ENCODE measurements at places on chromosomes 5 and 9.

DNA sequence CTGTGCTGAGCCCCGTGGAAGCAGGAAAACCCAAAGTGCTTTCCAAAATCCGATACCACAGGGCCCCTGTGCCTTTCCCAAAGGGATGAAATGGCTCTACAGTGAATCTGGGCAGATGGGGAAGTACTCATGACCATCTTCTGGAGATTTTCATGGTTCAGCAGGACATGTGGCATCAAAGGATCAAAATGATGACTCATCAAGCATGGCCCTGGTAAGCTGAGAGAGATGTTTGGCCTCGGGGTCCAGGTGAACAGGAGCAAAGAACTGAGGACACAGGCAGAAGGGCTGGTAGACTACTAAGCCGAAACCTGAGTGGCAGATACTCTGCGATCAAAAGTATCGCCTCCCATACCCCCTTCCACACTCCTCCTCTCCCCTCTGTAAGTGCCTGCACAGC, 160.0 kb upstream of the EFNA5 start:
- no peak for DNase-seq

- no peak for DNase-seq
Observed at GRCh38 chr5:80090884-80091166, 55.7 kb downstream of the THBS4 start.

DNA sequence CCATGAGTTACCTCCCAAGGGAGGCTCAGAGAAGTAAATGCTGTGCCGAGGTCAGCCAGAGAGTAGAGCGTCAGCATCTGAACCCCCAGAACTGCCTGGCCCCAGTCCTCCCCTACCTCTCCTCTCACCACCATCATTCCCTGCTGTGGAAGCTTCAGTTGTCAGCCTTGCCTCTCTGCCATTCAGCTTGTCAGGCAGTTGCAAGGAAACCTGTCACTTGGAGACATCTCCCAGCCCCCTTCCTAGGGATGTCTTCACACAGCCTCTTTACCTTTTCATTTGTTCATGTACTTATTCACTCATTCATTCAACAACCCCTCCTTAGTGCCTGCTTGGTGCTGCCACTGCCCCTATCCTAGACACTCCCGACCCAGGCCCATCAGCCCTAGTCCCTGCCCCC, 2.1 kb downstream of the RGS14 start:
- DNase-seq = no peak

- no peak for DNase-seq
Observed at GRCh38 chr5:107864793-107865192, 194.1 kb upstream of the EFNA5 start.

- no peak for DNase-seq
Observed at GRCh38 chr5:112694853-112695709, 42.6 kb upstream of the APC start.

GRCh38 chr9:35490155-35490909, 421 bp downstream of the RUSC2 start:
- DNase-seq = peak; percentile 76

DNA sequence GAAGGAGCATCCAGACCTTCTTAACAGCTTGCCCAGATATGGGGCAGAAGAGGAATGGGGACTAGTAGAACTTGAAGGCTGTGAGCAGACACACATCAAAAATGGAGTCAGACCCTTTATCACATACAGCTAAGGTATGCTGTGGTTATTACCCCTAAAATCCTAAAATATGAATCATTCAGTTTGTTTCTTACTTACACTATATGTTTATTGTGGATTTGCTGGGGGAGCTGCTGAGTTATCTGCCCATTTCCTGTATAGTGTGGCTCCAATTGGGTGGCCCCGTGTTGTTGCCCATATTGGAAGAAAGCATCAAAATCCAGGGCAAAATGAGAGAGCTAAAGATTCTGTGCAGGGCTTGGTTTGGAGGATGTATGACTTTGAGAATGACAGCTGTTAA, 56.9 kb downstream of the AP3S1 start:
- DNase-seq = no peak
